ENCODE measurements at places on chromosomes 16 and 17.

- peak; percentile 10 for DNase-seq
Observed at GRCh38 chr16:51880776-51881175, 666.2 kb downstream of the TOX3 start.

GRCh38 chr16:4618645-4619418, 4.1 kb upstream of the UBALD1 start:
- DNase-seq = no peak

DNA sequence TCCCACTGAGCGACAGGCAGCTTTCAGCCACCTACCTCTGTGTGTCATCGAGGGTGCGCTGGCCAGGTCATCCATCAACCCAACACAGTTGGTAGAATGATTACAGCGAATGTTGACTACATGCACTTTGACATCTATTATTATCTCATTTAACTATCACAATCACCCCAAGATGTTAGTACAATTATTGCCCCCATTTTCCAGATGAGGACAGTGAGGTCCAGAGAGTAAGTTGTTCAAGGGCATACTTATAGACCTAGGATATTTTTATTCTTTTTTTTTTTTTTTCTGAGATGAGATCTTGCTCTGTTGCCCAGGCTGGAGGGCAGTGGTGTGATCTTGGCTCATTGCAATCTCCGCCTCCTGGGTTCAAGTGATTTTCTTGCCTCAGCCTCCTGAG, 8.3 kb upstream of the ITGAM start:
- no peak for DNase-seq

GRCh38 chr17:74737299-74738050, 419 bp downstream of the RAB37 start:
- DNase-seq = no peak

- no peak for DNase-seq
Observed at GRCh38 chr16:86026171-86026910, 127.4 kb downstream of the IRF8 start.

- no peak for DNase-seq
Observed at GRCh38 chr16:47713225-47713595, 252.1 kb downstream of the PHKB start.

GRCh38 chr17:56613131-56613530, 19.6 kb downstream of the NOG start:
- DNase-seq = no peak

- DNase-seq = no peak
Observed at GRCh38 chr17:74045608-74046280, 157.7 kb upstream of the RPL38 start.

DNA sequence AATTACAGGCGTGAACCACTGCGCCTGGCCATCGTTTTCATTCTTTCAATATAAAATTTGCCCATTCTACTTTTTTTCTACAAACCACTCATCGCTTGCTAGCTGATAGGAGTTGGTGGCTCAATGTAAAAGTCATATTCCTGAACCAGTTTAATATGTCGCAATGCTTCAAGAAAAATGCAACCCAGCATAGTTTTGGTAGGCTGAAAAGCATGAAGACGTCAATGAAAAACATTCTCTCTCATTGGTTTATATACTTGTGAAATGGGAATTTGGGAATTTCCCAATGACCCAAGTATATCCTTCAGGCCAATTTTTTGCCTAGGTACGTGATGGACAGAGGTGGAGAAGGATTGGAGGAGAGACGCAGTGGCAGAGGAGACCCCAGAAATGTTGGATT, 26.9 kb downstream of the USP43 start:
- no peak for DNase-seq

DNA sequence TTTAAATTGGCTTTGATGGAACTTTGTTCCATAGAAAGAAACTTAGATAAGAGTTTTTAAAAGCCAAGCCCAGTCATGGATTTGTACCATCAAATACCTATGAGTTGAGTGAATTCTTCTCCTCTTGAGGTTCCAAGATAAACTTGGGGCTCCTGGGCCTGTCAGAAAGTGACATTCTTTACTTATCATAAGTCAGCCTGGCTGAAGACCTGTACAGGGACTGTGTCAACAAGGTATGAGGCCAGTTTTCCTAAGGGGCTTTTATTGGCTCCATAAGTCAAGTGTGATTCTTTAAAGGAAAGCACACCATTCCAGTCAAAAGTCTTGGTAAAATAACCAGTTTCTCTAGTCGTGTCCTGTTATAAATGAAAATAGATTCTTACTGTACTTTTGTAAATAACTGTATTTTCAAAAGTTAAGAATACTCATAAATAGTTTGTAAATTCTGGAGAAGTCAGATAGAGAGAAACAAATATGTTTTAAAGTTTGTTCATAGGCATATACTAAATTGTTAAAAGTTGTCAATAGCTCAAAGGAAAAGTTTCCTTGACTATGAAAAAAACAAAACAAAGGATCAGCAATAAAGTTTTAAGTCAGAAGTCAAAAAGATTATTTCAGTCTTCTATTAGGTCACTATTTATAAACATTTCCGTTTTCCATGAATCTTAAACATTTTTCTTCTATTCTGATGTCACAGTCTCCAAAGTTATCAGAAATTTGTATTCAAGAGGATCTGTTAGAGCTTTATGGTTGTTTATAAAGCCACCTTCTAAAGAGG, 22.5 kb upstream of the MYO1D start:
- no peak for DNase-seq

DNA sequence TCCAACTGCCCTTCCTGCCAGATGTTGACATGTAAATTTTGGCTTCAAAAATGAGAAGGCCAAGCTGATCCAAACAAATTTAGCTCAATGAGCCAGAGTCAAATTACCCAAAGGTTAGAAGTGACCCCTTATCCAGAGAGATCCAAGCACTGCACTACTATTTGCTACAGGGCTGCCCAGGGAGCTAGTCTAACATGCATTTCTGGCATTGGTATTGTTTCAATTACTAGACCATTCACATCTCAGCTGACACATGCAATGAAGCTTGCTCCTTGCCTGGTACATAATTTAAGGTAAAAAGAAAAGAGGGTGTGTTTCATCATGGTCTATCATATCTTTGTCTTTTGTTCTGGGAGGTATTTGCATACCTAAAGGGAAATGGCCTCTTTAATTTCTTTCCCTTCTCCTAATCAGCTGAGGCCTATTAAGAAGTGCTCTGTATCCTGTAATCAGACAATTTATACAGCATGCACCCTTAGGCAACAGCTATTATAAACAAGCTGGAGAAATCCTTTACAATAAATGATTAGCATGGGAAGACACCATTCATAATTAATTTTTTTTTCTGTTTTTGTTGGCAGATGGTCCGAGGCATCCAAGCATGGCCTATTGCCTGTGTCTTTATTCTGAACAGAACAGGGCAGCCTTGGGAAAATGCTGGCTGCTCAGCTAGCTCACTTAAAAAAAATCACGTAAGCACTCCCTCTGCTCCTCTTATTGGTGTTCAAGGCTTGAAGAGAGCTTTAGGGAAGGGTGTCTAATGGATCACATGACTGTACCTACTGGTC, 161.5 kb upstream of the SALL1 start:
- no peak for DNase-seq

DNA sequence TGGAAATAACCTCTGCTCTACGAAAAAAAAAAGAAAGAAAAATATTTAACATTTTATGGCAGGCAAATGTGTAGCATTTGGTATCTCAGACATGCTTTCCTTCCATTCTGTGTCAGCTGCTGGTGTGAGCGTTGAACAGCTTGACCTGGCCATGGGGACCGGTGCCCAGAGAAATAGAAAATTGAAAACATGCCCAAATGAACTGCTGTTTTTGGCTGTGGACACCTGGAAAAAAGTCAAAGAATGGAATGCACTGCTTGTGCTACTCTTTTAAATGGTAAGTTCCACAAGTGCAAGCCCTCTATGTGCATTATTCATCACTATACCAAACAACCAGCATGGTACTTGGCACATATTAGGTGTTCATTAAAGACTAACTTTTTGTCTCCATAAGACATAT, 127.2 kb downstream of the CDH8 start:
- DNase-seq = no peak

DNA sequence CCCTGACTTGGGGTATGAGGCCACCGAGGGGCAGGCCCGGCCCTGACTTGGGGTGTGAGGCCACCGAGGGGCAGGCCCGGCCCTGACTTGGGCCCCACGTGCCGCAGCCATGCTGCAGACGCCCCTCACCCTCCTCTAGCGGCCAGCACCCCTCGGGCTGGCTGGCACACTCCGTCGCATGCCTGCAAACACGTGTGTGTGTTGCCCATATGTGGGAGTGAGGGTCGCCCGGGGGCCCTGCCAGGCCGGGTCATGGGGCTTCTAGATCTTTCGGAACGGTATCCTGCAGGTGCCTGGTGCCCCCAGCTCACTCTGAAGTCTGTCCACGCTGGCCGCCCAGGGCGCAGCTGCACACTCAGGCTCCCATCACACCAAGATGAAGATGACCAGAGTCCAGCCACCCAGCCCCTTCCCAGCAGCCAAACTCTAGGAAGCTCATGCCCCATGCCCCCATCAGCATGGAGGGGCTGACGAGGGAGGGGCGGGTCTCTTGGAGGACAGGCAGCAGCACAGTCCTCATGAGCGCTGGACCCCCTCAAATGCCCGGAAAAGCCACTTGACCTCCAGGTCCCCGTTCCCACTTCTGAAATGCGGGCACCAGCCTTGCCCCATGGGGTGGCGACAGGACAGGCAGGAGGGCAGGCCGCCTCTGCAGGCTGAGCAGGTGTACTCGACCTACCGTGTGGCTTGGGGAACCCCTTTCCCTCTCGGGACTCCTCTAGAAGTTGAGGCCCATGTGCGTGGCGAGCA, 33.8 kb downstream of the CTU2 start:
- no peak for DNase-seq

GRCh38 chr17:39787041-39787440, 49.3 kb downstream of the GRB7 start:
- DNase-seq = no peak

- no peak for DNase-seq
Observed at GRCh38 chr17:39318636-39319035, 82.8 kb downstream of the FBXL20 start.

DNA sequence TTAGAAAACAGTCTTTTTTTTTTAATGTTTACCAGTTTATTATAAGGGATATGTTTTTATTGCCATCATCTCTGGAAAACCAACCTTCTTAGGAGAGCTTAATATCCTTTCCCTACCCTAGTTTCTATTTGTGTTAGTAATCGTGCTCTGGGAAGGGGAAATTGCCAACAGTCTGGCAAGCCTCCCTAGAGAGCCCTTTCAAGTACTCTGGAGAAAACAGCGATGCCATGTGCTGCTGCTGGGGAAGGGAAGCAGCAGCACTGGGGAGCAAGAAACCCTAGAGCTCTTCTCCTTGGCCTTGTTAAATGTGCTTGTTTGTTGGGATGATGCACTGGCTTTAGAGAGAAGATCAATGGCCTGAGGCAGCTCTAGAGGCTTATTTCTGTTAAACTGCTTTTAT, 10.3 kb downstream of the RETREG3 start:
- DNase-seq = no peak

DNA sequence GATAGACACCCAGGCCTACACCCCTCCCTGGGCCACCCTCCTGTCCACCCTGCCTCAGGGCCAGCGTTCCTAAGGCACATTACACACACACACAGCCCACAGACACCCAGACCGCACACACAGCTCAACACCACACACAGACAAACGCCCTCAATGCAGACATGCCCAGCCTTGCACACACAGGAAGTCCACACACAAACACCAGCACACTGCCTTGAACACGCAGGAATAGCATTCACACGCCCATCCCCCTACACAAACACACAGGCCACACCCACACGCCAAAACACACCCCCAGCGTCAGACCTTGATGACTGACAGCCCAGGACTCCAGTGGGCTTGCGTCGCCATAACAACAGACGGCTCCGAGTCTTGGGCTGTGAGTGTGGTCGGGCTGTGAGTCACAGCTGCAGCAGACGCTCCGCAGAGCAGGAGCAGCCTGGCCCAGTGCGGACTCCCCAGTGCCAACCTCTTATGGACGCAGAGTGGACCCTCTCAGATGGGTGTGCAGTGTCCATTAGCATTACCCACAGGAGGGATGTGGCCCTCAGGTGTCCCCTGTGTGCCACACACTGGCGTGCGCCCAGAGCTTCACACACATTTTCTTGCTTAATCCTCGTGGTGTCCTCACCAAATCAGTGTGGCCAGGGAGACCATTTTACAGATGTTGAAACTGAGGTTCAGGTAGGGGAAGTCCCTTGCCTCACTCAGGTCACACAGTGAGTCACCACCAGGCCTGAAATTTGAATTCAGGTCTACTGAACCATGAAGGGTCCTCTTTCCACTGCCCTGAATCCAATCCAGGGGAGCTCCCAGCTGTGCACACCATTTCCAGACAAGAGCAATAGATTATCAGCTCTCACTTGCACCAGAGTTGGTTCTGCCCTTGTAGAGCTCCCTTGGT, 17.8 kb upstream of the RAI1 start:
- peak; percentile 99 for DNase-seq

DNA sequence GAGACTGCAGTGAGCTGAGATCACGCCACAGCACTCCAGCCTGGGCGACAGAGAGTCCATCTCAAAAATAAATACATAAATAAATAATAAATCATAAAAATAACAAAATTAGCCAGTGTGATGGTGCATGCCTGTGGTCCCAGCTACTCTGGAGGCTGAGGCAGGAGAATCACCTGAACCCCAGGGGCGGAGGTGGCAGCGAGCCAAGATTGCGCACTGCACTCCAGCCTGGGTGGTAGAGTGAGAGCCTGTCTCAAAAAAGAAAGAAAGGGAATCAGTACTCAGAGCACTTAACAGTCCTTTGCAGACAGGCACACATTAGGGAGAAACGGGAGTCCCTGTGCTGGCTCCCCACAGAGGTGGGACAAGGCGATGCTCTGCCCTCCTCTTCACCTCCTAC, 25.1 kb downstream of the MAPK8IP3 start:
- DNase-seq = no peak

DNA sequence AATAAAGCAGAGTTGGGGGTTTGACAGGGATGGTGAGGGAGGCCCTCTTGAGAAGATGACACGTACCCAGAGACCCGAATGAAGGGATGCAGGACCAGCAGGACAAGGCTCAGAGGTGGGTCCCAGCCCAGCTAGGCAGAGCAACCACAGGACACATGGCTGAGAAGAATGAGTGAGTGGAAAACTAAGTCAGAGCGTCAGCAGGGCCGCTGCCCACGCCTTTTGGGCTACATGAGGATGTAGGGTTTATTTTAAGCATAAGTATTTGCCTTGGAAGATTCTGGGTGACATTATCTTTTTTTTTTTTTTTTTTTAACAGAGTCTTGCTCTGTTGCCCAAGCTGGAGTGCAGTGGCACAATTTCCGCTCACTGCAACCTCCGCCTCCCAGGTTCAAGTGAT, 176.0 kb downstream of the TMEM132E start:
- DNase-seq = no peak

- DNase-seq = no peak
Observed at GRCh38 chr17:19338031-19338990, 24.2 kb downstream of the B9D1 start.

DNA sequence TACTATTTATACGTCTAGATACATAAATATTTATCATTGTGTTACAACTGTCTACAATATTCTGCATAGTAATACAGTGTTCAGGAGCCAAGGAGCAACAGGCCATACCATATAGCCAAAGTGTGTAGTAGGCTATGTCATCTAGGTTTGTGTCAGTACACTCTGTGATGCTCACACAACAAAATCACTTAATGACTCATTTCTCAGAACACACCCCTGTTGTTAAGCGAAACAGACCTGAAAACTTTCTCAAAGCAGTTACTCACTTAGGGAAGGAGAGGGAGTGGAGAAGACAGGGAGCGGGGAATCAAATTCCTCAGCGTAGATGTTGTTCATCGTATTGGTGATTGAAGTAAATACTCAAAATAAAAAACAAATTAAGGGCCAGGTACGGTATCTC, 269.5 kb downstream of the STX8 start:
- no peak for DNase-seq
